ENCODE measurements at places on chromosomes 7 and 10.

- no peak for DNase-seq
Measured at GRCh38 chr10:13750299-13751190, 163.8 kb downstream of the PRPF18 start.

DNA sequence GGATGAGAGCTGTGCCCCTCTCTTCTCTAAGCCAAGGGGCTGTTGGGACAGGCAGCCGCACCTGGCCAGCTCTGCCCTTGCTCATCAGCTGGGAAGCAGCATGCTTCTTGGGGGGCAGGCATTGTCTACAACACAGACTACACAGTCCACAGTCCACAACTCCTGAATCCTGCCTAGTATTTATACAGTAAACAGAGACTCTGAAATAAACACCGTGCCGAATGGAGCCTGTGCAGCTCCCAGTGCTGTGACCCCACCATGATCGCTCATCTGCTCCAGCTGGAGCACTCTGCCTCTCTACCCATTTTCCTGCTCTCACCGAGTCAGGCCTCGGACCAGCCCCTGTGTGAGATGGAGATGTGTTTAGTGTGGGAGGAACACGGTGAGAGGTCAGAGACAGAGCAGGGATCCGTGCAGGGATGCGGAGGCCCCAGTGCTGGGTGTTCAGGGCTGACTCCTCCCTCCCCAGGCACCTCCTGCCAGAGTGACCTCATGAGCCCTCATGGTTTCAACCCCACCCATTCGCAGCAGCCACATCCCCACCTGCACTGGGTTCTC lies 608.0 kb downstream of the DNAJB6 start:
- no peak for DNase-seq

DNA sequence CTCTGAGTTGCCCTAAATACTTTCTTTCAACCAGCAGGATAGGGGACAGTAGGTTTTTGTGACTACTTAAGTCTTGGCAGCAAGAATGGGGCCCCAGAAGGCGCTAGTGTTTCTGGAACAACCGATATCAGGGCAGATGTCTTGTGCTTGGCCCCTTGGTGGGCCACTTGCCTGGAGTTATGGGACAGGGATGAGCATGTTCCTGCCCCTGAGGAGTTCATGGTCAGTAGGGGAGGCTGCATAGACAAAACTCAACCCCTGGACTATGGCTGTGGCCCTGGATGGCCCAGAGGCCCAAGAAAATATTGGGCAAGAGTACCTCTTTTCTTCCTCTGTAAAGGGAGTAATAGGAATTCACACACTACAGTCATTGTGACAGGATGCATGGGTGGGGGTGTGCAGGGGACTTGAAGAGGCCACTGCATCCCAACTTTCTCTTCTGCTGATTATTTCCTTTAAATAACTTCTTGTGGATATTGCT lies 57.7 kb upstream of the IGFBP3 start:
- no peak for DNase-seq

DNA sequence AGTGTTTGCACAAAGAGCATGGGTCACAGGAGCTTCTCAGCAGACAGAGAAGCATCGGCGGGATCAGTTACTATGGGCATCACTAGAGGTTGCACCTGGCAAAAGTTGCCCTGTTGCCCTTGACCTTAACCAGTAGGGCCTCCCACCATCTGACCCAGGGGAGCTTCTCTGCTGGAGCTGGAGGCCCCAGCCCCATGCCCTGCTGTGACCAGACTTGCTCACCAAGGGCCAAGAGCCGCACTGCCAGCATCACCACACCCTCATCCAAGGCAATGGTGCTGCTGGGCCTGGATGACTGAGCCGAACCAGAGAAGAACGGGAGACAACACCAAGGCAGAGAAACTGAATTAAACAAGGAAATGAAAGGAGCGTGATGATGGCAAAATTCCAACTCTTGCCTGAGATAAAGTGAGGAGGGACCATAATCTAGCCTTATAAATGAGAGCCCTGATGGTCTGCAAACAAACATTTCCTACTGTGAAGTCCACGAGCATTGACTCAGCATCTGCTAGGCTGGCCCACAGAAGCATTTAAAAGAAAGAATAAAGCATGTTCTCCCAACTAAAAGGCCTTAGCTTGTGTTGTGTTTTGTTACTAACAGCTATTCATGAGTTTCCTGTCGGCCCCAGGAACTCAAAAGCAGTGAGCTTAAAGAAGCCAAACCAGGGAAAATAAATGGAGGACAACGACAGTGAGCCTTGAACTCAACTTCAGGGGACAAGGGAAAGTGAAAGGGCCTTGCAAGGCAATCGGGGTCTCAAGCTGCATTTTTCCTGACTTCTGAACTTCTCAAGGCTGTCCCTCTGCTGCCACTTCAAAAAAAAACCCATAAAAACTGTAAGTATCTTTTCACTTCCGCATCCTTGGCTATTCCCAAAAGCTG lies 60.4 kb downstream of the AFAP1L2 start:
- no peak for DNase-seq

- no peak for DNase-seq
Measured at GRCh38 chr7:99210265-99210970, 2.5 kb upstream of the KPNA7 start.
